ENCODE measurements at places on chromosomes 4 and X.

DNA sequence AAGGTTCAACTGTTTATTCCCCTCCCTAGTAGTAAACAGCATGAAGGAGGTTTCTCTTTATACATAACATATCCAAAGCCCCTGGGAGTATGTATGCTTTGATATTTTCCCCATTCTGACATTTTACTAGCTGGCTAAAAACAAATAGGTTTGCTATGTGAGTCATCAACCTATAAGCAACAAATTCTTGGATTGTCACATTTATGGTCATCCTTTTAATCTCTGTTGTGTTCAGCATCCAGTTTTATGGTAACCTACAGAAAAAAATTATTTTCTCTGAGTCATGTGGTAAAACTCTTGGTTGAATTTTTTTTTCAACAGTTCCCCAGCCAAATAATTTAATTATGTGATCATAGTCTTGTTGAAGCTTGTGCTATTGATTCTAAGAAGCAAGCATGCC, 734.1 kb downstream of the ADGRL3 start:
- H3K36me3 ChIP-seq: no peaks in the 10 kb centered on the region
- H3K27me3 ChIP-seq: no peaks in the 10 kb centered on the region
- DNase-seq: no peak

GRCh38 chr4:40621592-40622512, 7.8 kb downstream of the RBM47 start:
- no peak overlapping the region for H3K27ac ChIP-seq
- H3K4me3 ChIP-seq: no peak overlapping the region
- no peaks in the 10 kb centered on the region for H3K4me1 ChIP-seq
- DNase-seq: no peak
- H3K27me3 ChIP-seq: no peaks in the 10 kb centered on the region
- H3K36me3 ChIP-seq: no peaks in the 10 kb centered on the region

DNA sequence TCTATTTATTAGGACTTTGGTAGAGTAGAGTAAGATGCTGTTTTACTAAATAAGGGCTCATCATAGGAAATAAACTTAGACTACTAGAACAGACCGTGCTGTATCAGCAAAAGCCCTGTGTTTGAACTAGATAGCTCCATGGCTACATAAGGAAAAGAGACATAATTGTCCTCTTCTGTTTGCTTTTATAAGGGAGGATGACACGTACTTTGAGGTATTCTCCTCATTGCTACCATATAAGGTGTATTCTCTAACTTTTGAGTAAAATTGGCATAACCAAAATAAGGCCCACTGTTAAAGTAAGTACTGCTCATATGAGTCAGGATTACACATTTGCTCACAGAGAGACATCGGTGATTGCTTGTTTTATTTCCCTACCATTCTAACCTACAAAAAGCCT, 64.3 kb downstream of the PDLIM5 start:
- no peaks in the 10 kb centered on the region for H3K4me1 ChIP-seq
- no peak for DNase-seq
- no peaks in the 10 kb centered on the region for H3K36me3 ChIP-seq
- no peak overlapping the region for H3K4me3 ChIP-seq

GRCh38 chrX:108734426-108734825, 1.9 kb downstream of the IRS4 start:
- no peak overlapping the region for H3K4me3 ChIP-seq
- no peak overlapping the region for H3K27ac ChIP-seq
- peaks cover 2% of the 10 kb centered on the region for H3K4me1 ChIP-seq
- H3K36me3 ChIP-seq: no peaks in the 10 kb centered on the region
- peaks cover 4% of the 10 kb centered on the region for H3K27me3 ChIP-seq

- H3K36me3 ChIP-seq: no peaks in the 10 kb centered on the region
- no peaks in the 10 kb centered on the region for H3K4me1 ChIP-seq
- no peak for DNase-seq
- no peaks in the 10 kb centered on the region for H3K27me3 ChIP-seq
Measured at GRCh38 chr4:86367577-86367976, 7.7 kb upstream of the MAPK10 start.

DNA sequence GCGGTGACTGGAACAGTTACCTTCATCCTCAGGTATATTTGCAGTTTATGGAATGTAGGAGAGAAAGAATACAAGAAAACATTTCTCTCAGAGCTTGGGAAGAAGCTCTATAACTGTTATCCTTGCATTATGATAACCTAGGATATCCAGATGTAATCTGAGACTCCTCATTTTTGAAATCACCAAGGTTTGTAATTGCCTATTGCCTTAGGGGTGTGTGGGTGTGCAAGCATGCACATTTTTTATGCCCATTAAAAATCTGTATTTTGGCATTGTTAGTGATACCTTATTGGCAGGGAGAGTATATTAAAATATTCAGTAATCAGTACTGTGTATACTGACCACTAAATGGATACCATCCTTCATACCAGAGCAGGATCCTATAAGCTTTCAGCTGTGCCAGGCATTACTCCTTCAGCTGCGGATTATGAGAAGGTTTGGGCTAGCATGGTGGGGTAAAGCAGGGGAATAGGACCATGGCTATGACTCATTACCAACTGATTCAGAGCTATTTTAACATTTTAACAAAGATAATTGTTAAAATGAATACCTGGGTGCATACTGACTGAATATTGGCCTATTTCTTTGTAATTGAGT, 8.3 kb downstream of the SEC24B start:
- no peaks in the 10 kb centered on the region for H3K27me3 ChIP-seq
- no peaks in the 10 kb centered on the region for H3K36me3 ChIP-seq
- H3K4me3 ChIP-seq: no peak overlapping the region
- no peak overlapping the region for H3K27ac ChIP-seq
- DNase-seq: no peak

GRCh38 chrX:123698979-123699520, 33.8 kb downstream of the THOC2 start:
- H3K36me3 ChIP-seq: no peaks in the 10 kb centered on the region
- DNase-seq: no peak
- H3K27ac ChIP-seq: no peak overlapping the region

DNA sequence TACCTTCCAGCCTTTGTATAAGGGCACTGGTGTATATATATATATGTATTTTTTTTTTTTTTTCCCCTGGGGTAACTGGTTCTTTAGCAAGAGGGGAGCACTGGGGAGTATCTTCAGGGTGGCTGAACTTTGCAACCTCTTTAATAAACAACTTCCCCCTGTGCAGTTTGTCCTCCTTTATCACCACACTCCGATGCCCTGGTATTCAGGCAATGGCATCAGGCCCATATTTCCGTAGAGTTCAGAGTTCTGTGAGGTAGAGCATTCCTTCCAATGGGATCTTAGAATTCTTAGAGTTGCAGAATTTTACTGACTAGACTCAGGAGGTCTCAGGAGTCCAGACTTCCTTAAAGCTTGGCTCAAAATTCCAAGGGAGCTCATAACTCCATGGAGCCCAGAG, 24.6 kb downstream of the NYX start:
- no peak overlapping the region for H3K27ac ChIP-seq
- no peaks in the 10 kb centered on the region for H3K36me3 ChIP-seq
- H3K4me1 ChIP-seq: peaks cover 10% of the 10 kb centered on the region
- H3K27me3 ChIP-seq: no peaks in the 10 kb centered on the region
- DNase-seq: no peak
- H3K4me3 ChIP-seq: no peak overlapping the region

DNA sequence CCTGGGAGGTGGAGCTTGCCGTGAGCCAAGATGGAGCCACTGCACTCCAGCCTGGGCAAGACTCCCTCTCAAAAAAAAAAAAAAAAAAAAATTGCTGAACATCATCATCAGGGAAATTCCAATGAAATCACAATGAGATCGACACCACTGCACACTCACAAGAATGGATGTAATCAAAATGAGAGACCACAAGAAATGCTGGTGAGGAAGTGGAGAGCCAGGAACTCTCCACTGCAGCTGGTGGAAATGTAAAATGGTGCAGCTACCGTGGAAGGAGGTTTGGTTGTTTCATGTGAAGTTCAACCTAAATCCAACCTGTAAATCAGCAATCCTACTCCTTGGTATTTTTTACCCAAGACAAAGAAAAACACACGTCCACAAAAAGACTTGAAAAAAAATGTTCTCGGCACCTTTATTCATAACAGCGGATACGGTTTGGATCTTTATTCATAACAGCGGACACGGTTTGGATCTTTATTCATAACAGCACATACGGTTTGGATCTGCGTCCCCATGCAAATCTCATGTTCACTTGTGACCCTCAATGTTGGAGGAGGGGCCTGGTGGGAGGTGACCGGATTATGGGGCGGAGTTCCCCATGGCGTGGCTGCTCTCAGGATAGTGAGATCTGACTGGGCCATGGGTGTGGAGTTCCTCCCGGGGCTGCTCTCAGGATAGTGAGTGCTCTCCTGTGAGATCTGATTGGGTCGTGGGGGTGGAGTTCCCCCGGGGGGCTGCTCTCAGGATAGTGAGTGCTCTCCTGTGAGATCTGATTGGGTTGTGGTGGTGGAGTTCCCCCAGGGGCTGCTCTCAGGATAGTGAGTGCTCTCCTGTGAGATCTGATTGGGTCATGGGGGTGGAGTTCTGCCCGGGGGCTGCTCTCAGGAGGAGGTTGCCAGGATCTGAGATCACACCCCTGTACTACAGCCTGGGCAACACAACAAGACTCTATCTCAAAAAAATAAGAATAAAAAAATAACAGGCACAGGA, 7.7 kb downstream of the GAK start:
- no peak overlapping the region for H3K4me3 ChIP-seq
- no peak for DNase-seq
- no peaks in the 10 kb centered on the region for H3K27me3 ChIP-seq

DNA sequence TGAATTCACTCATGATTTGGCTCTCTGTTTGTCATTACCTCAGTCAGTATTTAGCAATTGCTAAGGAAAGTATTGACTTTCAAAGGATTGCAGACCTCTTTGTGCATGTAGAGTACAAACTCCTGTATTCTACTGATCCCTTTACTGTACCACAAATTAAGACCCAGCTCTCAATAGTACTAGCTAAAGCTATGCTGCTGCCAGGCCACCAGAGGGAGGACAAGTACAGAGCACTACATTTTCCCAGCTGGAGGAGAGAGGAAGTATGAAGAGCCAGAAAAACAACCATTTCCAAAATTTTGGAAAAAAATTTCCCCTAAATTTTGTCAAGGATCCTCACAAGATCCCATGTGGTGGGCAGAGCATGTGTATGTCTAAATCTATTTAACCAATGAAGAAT, 175.0 kb upstream of the MTMR8 start:
- DNase-seq: no peak
- H3K4me3 ChIP-seq: no peak overlapping the region
- H3K27ac ChIP-seq: no peak overlapping the region
- no peaks in the 10 kb centered on the region for H3K4me1 ChIP-seq
- H3K27me3 ChIP-seq: no peaks in the 10 kb centered on the region

DNA sequence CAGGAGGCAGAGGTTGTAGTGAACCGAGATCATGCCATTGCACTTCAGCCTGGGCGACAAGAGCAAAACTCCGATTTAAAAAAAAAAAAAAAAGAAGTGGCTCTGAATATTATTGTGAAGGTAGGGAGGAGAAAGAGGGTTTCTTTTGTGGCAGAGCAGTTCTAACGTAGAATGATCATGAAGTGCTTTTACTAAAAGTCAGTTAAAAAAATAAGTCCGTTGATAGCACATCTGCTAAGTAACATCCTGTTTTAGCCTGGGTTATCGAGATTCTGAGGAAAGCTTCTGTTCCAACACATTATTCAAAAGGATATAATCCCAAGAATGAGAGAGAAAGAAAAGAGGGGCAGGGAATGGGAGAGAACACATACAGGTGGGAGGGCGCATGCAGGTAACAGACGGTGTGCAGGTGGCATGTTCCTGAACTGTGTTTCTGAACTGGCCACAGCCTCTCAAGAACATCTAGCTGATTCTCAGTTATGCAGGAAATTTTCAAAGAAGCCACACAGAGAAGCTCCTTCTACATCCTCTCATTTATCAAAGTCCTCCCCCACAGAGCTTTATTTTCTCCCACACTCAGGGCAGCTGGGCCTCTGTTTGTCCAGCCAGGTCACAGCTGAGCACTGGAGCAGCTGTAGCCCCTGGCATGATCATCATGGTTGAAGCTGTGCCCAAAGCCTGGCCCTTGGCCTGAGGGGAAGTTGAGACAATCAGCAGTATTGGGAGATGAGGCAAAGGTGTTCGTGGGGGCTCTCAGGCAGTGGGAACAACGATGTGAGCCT, 342.3 kb downstream of the ZNF674 start:
- no peaks in the 10 kb centered on the region for H3K36me3 ChIP-seq
- DNase-seq: no peak
- no peak overlapping the region for H3K4me3 ChIP-seq
- H3K27ac ChIP-seq: no peak overlapping the region

DNA sequence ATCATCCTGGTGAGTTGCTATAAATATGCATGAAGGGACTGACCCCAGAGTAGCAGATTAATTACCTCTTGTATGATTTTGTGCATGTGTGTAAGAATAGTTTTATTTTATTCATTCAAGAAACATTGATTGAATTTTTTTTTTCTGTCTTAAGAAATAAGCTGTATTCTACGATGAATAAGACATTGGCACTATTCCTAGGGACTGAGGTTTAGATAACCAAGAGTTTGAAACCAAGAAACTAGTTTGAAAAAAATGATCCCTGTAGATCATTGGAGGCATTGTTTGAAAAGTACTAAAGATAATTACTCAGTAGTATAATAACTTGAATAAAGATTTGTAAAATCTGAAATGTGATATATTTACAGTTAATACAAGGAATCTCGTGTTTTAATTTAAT, 1086.9 kb downstream of the PCDH7 start:
- H3K27ac ChIP-seq: no peak overlapping the region
- H3K36me3 ChIP-seq: no peaks in the 10 kb centered on the region
- no peak for DNase-seq
- no peaks in the 10 kb centered on the region for H3K4me1 ChIP-seq
- H3K27me3 ChIP-seq: no peaks in the 10 kb centered on the region
- H3K4me3 ChIP-seq: no peak overlapping the region

DNA sequence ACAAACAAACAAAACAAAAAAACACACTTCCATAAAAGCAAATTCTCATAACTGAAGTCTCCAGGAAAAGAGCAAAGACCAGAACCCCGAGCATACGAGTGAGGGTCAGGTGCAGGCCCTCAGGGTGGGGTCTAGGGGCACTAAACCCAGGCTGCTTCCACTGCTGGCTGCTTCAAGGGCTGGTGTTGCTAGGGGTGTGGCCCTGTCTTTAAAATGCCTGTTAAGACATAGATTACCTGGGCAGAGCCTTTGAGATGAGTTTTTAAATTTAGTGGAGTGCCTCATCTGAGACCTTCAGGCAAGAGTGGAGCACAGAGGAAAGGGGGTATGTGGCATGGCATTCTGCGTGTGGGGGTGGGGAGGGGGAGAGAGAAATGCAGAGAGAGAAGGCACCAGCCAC, 87.0 kb downstream of the FHDC1 start:
- H3K27ac ChIP-seq: no peak overlapping the region
- no peaks in the 10 kb centered on the region for H3K27me3 ChIP-seq
- DNase-seq: no peak
- H3K4me3 ChIP-seq: no peak overlapping the region

GRCh38 chr4:68466185-68466584, 18.9 kb downstream of the TMPRSS11E start:
- H3K27me3 ChIP-seq: no peaks in the 10 kb centered on the region
- no peak overlapping the region for H3K4me3 ChIP-seq
- H3K4me1 ChIP-seq: no peaks in the 10 kb centered on the region
- DNase-seq: no peak
- no peak overlapping the region for H3K27ac ChIP-seq
